ENCODE measurements at places on chromosomes 6 and 20.

DNA sequence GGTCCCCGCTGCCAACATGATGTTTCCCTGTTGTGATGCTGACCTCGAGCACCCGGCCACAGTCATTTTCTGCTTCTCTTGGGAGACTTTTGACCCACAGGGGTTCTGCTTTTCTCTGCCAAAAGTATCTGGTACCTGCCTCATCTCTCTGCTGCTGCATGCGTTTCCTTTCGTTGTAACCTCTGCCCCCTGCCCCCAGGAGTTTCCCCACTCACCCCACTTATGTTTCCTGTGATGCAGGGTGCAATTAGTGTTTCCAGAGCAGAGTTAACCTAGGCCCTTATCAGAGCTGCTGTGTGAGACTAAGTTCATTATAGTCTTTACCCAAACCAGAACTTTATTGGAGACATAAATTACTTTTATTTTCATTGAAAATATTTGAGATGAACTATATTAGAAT is 65.2 kb upstream of the EDN3 start:
- DNase-seq = no peak

DNA sequence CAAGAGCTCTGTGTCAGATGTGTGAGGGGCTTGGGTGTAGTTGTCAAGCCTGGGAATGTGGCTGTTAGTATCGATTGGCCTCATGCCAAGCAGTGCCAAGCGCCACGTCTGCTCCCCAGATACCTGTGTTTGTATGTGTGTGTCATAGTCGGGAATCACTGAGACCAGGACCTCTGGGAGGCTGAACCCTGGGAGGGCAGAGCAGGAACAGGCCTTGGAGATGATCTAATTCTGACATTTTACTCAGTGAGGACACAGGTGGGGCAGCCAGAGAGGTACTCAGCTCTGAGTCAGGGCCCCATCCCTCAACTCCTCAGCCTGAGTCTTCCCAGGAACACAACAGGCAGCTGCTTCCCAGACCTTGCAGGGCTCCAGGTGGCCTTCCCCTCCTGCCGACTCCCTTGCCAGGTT is 51.2 kb upstream of the FANCE start:
- no peak for DNase-seq

DNA sequence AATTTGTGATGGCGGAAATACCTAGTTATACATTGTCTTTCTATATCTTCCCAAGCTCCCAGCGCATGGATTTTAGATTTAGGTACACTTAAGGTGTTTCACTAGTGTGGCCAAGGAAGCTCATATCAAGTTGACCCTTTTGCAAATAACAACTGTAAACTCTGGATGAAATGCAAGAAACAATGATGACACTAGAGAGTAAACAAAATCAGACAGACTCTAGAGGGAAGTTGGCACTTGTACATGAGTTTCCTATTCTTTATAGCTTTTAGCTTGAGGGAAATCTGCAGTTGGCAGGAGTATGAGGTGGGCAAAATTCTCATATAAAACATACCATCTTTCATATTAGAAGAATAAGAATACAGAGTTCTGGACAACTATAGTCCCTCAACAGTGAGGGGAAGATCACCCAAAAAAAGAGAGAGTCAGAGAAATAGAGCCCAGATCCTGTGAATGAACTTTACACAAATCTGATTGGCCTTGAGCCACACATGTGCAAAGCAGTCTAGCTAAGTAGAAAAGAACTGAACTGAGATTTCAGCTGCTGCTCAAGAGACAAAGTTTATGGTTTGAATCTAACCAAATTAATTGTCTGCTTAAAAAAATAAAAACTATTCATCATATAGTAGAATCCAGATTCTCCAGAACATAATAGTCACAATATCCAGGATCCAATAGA is 26.1 kb downstream of the TXLNB start:
- DNase-seq = no peak

DNA sequence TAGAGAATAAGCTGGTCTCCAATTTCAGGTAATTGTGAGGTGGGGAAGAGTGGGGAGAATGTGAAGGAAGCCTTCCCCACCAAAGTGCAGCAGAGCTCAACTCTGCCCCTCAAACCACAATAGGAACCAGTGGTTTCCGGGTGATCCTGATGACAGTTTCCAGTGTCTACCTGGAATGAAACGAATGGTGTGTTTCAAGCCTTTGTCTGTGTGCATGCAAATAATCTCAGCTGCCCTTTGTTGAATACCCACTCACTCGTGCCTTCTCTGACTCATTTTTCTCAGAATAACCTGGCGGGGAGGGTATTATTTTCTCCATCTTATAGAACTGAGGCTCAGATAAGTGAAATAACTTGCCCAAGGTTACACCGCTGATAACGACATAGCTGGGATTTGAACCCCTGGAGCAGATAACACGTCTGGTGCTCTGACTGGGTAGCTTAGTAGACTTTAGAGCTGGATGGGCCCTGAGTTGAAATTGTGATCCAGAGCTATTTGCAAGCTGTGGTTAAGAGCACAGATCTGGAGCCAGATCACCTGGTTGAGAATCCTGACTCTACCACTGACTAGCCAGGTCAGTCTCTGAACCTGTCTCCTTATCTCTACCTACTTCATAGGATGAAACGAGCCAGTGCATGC is 85.1 kb downstream of the EYA2 start:
- no peak for DNase-seq

DNA sequence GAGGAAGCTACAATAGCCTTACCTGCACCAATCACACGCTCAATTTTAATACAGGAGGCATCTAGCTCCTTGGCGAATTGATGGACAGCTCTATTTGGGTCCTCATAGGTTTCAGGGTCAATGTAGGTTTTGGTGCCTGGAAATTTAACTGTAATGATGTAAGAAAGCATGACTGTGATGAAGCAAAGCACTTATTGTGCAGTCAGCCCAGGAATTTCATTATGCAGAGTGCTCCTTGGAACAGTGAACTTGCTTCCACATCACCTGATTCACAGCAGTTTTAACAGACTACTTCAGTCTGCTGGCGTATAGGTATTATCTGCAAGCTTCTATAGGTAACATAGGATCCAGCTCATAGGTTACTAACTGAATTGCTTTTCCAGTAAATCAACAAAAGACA is 160.0 kb downstream of the EPHA7 start:
- no peak for DNase-seq

GRCh38 chr20:21393816-21394519 is 3.4 kb downstream of the NKX2-4 start:
- no peak for DNase-seq

- DNase-seq = no peak
Measured at GRCh38 chr6:9523462-9523861, 891.4 kb downstream of the TFAP2A start.

DNA sequence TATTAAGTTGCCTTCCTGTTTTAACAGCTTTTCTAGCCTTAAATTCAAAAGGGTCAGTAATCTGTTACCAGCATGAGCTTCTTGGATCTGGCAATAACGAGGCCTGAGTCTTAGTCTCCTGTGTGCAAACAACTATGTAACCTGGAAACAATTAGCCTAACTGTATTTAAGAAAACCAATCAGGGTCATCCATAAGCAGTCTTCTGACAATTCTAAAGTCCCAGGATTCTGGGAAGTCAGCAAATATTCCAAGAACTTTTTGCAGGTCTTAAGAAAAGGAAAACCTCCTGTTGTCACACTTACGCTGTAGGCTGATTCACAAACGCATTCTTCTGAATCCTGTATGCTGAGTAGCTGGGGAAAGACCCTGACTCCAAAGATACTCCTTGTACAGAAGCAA is 90.4 kb downstream of the COL12A1 start:
- no peak for DNase-seq

DNA sequence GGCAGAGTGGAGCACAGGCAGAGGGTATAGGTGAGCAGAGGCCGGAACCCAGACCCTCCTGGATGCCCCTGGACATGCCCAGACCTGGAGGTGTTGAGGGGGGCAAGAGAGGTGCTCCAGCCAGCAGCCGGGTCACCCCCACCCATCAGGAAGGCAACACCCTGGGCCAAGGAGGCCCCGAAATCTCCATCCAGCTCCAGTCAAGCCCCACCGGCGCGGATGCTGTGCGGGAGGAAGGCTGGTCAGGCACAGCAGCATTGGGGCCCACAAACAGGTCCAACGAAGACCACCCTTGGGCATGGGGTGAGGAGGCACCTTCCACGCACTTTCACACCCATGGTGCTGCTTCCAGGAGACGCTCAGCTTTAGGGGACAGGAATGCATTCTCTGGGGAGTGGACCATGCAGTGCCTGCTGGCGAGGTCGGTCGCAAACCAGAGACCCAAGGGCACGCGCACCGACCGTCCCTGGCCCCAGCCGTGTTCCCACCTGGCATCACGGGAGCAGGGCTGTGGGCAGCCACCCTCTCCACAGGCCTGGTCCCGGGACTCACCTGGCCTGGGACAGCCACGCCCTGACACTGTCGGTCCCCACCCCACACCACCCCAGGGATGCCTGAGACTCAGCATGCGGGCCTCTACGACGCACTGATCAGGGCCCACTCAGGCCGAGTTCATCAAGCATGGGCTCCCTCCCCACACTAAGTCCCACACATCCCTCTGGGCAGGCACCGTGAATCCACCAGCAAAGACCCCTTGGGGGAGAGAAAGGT is 43.6 kb upstream of the ZBP1 start:
- DNase-seq = no peak

GRCh38 chr20:5192570-5193431 is 66.0 kb downstream of the CDS2 start:
- no peak for DNase-seq

DNA sequence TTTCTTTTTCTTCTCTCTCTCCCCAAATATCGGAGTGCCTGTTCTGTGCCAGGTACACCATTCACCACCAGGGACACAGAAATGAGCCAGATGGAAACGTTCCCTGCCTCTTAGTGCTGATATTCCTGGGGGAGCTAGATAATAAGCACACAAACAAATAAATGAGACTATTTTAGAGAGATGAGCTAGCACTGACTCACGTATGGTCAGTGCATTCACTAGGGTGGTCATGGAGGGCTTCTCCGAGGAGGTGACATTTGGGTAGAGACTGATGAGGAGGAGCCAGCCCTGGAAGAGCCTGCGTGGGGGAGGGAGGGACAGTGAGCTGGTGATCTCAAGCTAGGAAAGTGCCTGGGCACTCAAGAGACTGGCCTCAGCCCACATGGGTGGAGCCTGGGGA is 252.3 kb upstream of the KCNG1 start:
- no peak for DNase-seq

GRCh38 chr6:34393191-34393965 is 909 bp upstream of the NUDT3 start:
- no peak for DNase-seq

GRCh38 chr20:23331450-23332350 is 18.9 kb upstream of the NXT1 start:
- DNase-seq = no peak

DNA sequence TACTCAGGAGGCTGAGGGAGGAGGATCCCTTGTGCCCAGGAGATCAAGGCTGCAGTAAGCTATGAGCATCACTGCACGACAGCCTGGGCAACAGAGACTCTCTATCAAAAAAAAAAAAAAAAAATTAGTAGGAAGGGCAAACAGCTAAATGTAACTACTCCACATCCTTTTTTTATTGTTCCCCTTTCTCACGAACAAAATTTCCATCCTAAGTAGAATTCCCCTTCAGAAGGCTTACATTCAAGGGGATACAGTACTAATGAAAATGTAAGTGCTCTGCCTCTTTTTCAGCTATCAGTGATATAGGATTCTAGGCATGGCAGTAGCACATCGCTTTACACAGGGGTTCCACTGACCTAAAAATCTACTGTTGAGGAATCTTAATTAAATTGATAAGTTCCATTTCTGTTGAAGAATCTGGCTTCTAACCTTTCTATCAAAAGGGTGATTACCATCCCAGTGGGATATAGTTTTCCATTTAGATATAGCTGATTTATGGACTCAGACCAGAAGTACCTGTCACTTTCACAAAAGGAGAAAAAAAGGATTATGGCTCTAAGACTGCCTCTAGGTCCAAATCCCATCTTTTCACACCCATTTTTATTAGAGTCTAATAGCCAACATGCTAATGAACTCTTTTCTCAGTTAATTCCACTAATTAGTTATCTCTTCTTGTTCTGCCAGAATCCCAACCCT is 2.6 kb downstream of the B4GALT5 start:
- no peak for DNase-seq

DNA sequence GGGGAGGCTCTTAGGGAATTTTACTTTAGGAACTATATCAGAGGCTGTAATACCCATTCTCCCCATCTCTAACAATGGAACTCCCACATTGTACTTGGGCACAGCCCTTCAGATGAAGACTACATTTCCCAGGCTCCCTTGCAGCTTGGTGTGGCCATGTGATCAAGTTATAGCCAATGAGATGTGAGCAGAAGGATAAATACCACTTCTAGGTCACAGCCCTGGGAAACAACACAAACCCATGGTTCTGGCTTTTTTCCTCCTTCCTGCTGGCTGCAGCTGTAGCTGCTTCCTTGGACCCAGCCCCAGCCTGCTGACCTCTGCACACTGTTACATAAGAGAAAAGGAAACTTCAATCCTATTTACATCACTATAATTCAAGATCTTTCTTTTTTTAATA is 445.9 kb upstream of the JARID2 start:
- no peak for DNase-seq

DNA sequence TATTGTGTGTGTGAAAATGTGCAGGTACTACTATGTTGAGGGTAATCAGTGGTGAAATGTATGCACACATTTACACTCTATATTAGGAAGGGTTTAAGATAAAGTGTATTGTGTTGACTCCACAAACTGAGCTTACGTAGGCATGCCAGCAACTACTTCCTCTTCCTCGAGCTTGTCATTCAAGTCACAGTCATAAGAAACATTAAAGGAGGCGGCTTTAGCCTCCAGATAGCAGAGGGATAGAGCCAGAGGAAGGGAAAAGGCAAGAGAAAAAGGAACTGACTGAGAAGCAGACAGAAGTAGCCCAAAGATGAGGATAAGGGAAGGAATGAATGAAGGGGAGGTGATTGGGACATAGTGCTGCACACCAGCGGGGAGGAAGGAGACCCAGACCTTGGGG is 55.2 kb downstream of the SMLR1 start:
- no peak for DNase-seq

GRCh38 chr6:12782136-12782535 is 65.6 kb downstream of the PHACTR1 start:
- DNase-seq = no peak

- no peak for DNase-seq
Measured at GRCh38 chr20:49989234-49990065, 6.7 kb downstream of the SNAI1 start.

DNA sequence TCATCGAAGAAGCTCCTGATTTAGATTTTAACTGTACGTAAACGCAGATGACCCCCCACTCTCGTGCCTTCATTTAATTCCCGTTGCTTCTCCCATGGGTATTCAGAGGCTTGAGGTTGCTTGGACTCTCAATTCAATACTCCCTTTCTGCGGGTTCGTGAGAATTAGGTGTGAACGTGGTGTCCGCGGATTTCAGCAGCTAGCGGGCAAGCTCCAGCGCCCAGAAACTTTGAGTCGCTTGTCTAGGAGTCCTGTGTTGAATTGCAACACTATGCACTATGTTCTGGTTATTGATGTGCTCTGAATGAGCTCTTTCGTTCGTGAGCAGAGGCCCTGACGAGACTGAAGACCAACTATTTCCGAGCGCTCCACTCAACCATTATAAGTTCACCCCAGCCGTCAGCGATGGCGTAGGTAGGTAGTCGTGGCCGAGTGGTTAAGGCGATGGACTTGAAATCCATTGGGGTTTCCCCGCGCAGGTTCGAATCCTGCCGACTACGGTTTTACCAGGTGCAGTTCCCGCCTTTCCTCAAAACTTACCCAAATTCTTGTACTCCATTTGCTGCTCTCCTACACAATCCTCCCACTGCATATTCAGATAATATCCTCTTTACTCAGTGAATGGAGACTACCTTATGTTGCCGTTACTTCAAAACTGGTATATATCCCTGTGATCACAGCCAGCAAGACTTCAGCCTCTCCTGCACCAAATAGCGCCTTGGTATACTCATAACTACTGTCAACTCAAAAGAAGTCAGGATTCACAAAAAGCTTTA is 72.6 kb upstream of the ZNF184 start:
- DNase-seq = no peak

- no peak for DNase-seq
Measured at GRCh38 chr6:4564801-4565271, 211.4 kb upstream of the CDYL start.

All from NCI-H1048 (cell line).